ENCODE measurements at places on chromosomes 12 and 14.

DNA sequence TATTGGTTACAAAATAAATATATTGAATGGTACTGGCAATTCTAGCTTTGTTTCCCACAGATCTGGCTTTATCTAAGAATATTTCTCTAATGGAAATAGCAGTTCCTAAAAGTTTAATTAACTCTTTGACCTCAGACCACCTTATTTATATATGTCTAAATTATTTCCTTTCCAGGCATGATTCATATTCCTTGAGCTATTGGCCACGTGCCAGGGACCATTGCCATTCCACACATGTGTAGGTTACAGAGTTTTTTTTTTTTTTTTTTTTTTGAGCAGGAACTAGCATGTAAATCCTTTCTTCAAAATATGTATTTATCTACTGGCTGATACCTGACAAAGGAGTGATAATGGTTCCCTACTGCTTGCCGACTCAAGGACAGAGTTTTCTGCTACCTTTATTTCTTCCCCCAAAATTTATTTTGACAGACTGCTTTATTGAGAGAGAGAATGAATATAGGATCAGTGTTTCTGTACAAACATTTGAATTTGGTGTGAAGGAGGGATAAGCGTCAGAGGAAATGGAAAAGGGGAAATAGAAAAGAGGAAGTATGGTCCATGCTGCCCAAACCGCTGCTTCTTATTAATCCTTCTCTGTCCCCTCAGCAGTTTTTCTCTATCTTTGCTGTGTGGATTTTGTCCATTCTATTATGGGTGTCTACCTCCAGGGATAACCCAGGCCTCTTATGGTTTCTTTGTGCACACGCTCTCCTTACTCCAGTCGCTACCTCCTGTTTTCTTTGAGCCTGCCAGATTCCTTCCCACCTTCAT lies 36.4 kb downstream of the PDE3A start:
- peak; percentile 7 for DNase-seq

DNA sequence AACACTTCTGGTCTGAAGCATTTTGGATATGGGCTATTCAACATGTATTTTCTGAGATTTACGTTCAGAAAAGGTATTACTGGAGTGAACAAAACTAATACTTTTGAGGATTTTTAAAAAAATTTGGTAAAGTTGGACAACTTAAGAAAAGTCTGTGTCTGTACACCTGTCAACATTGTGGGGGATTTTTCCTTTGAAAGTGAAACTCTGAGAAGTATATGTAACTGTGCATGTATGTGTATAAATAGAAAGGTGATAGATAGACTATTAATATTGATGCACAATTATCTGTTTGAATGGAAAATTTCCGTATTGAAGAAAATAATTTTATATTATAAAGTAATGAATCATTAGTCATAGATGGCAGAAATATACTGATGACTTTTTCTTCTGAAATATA lies 312.8 kb upstream of the MDGA2 start:
- no peak for DNase-seq

- no peak for DNase-seq
These were observed 97.7 kb downstream of the MYF5 start for GRCh38 chr12:80814453-80814852.

DNA sequence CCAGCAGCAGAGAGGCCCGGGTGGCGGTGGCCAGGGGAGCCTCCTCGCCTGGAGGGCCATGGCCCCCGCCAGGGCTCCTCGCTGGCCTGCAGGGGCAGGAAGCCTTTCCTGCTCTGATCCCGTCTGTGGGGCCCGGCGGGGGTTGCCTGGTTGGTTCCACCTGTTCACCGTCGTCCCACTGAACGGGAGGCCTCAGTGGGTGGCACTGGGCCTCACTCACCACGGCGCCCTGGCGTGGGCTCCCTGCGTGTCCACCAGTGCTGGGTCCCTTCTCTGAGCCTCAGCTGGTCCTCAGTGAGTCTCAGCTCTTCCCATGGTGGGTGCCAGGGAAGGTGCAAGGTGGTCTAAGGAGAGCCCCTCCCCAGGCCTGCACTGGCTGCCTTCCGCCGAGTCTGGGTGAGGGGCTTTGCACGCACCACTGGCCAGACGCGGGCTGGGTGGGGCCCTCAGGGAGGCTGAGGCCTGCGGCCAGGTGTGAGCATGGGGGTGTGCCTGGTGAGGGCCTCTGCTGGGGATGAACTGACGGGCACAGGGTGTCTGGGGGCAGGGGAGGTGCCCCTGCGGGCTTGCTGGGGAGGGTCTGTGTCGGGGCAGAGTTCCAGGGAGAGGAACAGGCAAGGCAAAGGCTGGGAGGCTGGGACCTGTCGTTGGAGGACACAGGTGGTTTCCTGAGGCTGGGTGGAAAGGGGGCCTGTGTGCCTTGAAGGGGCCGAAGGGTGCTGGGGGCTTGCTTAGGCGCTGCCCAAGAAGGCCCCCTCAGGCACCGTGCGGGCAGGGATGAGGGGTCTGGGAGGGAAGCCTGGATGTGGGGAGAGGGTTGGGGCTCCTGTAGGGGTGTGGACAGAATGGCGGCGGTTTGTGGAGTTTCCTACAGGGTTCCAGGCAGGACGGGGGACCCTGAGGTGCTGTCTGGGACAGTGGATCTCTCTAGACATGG lies 339.8 kb downstream of the TMEM121 start:
- DNase-seq = no peak

- no peak for DNase-seq
These were observed 53.8 kb downstream of the VWF start for GRCh38 chr12:6070472-6071257.

DNA sequence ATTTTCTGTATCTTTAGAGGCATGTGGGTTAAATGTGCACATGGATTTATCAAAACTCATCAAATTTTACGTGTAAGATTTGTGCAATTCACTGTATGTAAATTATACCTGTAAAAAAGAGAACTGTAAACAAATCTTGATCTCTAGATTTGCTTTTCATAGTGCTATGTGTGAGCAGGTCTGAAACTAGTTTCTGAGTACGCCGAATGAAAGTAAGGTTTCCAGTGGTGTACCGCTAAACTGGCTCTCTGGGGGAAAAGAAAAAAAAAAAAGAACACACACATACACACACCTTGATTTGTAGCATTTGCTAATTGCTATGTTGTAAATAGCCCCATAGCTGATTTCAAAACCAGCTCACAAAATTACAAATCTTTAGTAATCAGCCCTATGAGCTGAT lies 8.6 kb upstream of the SLC41A2 start:
- peak; percentile 49 for DNase-seq

DNA sequence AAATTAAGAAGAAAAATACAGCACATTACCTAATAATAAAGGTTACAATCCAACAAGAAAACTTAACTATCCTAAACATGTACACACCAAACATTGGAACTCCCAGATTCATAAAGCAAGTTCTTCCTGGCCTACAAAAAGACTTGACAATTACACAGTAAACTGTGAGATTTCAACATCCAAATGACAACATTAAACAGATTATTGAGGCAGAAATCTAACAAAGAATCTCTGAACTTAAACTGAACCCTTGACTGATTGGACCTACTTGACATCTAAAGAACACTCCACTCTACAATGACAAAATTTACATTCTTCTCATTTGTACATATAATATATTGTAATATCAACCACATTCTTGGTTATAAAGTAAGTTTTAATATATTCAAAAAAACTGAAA lies 1341.3 kb downstream of the LRFN5 start:
- DNase-seq = no peak

DNA sequence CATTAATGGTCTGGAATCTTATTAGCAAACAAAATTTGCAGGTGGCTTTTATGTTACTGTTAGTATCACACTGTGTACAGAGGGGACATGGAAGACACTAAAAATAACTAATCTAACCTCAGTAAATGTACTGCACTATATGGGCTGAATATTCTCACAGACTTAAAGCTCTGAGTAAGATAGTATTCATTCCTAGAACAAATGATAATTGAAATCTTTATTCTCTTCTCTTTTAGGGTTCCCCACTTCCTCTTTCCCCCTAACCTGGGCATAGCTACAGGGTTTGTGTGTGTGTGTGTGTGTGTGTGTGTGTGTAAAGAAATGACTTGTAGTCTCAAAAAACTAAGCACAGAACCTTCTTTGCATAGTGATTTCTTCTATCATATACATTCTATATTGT lies 21.4 kb upstream of the HECTD1 start:
- peak; percentile 58 for DNase-seq

DNA sequence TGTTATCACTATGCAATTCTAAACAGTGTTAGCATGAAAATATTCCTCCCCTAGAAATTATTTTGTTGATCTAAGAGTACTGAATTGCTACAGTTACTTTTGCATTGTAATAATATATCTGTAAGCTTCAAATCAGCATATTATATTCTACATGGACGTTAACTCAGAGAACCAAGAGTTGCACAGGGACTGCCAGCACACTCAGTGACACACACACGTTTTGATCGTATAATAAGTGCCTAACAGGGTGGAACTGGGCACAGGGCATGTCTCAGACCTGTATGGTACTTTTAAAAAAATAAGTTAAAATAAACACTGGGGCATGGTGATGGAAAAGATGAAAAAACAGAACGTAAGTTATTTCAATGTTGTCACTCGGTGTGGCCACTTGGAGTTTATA lies 451.6 kb downstream of the RGS6 start:
- no peak for DNase-seq

DNA sequence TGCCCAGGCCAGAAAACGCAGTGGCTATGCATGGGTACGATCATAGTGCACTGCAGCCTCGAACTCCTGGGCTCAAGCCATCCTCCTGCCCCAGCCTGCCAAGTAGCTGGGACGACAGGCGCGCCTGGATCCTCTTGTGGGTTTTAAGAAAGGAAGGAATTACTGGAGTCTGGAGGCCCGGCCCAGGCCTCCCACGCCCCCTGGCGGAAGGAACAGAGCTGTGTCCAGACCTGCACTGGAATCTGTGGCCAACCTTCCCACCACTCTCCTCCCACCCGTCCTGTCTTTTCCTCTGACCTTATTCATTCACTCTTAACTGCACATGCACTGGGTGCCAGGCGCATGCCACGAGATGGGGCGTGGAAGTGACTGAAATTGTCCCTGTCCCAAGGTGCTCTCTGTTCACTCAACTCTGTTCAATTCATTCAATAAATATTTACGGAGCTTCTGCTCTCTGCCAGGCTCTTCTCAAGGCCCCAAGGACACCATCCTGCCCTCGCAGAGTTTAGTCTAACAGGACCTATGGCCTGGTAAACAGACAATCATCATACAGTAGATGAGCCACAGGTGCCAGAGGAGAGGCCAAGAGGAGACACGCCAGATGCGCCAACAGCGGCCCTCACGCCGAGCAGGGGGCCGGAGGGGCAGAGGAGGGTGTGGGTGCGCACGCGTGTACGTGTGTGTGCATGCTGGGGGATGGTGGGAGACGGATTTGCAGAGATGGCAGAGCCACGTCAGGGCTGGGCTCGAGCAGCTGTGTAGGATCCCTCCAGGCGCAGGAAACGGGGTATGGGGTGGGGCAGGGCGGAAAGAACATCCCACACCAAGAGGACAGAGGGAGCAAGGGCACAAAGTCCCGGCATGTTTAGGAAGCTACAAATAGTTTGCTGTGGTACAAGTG lies 13.7 kb upstream of the TMEM106C start:
- DNase-seq = peak; percentile 53

- DNase-seq = no peak
These were observed 6.6 kb downstream of the FERMT2 start for GRCh38 chr14:52944254-52944653.

DNA sequence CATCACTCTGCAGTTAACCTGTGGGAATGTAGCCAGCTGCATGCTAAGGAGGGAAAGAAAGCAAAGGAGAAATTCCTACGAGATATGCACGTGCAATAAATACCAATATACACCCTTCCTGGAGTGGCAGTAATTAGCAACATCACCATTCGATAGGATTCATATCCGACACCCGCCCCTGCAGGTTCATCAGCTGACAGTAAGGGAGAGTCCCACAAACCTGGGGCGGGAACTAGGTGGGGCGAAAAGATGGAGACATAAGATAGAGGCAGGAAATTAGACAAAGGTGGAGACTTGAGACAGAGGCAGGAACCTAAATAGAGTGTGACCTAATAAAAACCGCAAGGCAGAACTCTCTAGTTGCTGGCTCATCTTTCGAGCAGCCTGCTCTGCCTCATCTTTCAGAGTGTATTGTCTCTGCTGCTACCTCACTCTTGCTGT lies 51.6 kb downstream of the PLEKHG3 start:
- DNase-seq = no peak

DNA sequence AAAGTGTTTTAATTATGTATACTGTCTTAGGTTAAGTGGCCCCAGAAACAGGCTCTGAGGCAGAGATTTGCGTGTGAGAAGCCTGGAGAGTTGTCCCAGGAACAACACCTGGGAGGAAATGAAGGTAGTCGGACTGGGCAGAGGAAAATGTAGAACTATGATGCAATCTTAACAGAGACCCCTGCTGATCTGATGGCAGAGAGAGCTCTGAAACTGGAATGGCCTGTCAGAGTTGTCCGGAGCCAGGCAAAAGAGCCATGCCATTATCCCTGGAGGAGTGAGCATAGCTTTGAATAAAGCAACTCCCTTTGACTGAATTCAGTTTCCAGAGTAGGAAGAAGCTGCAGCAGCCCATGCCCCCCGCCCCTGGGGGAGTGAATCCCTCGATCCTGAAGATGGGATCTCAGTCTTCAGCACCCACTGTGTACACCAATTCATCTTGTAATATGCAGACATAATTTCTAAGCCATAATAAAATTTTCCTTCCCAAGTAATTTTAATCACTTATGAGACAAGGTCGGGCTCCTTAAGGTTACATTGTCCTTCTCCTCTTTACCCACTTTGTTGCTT lies 264.8 kb downstream of the PDZRN4 start:
- no peak for DNase-seq

DNA sequence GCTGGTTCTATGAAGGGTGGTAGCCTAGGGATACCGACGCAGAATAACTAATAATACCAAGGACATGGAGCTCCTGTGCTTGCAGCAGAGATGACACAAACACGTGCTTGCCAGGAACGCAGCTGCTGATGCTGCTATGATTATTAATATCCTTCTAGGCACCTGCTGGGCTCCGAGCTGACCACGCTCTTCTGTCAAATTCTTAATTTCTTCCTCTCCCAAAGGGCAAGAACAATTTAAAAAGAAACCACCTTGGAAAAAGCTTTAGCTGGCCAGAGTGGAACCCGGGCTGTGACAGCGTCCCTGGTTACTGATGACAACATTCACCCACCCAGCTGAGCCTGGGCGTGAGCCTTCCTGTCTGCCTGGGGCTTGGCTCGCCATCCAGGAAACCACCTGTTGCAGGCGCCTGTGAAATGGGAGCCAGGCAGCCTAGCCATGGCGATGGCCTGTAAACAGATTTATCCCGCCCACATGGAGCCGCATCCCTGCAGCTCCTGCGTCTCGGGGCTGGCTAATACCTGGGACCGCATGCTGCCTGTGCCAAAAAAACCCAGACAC lies 28.8 kb downstream of the CLMN start:
- peak; percentile 34 for DNase-seq

DNA sequence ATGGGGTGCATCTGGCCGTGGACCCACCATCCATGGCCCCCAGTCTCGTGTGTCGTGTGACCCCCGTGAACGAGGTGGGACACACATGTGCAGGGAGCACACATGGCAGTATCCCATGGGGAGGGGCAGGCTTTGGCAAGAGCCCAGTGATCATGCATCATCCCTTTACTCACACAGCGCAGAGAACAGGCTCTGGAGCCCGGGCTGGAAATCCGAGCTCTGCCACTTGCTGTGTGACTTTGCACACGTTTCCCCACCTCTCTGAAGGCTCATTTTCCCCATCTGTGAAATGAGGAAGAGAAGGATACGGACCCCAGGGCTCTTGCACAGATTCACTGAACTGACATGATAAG lies 119.9 kb downstream of the PHETA1 start:
- DNase-seq = no peak

- DNase-seq = no peak
These were observed 72.1 kb downstream of the POLR3B start for GRCh38 chr12:106429636-106430035.

- peak; percentile 42 for DNase-seq
These were observed 200.4 kb downstream of the PTPRO start for GRCh38 chr12:15522574-15523187.
